ENCODE measurements at places on chromosomes 11 and 22.

GRCh38 chr11:115097796-115098408, 406.3 kb downstream of the CADM1 start:
- DNase-seq: no peak

- DNase-seq: peak; percentile 22
Observed at GRCh38 chr11:115198321-115198741, 305.9 kb downstream of the CADM1 start.

DNA sequence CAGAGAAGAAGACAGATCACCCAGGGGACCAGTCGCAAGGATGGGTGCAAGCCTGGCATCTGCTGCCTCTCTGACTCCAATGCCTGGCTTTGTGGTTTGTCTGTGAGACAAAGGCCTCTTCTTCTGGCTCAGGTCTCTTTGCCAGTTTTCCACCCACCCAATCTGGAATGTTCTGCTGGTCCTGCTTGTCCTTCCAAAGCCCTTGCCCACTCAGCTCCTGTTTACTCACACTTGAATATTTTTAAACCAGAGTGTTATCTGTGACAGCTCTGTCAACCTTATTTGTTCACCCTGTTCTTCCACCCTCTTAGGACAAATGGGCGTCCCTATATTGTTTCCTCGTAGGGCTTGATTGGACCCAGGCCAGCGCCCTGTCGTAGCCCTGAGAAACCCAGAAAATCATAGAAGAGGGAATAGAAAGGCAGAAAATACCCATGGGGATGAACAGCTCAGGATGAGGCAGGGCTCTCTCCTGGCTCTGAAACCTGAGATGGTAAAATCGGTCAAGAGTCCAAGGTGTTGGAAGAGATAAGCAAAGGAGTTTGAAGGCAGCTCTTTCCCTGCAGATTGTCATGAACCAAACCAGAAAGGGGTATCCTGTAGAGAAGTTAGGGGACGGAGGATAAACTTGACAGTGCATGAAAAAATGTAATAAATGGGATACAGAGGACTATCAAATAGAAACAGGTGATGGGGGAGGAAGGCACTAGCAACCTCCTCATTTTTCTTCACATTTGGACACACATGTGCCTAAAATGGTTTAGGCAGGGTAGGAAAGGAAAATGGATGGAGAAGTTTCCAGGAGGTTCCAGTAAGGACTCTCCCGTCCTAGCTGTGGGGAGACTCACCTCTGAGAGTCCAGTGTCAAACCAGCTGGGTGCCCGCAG, 651 bp downstream of the CRYAB start:
- DNase-seq: no peak

DNA sequence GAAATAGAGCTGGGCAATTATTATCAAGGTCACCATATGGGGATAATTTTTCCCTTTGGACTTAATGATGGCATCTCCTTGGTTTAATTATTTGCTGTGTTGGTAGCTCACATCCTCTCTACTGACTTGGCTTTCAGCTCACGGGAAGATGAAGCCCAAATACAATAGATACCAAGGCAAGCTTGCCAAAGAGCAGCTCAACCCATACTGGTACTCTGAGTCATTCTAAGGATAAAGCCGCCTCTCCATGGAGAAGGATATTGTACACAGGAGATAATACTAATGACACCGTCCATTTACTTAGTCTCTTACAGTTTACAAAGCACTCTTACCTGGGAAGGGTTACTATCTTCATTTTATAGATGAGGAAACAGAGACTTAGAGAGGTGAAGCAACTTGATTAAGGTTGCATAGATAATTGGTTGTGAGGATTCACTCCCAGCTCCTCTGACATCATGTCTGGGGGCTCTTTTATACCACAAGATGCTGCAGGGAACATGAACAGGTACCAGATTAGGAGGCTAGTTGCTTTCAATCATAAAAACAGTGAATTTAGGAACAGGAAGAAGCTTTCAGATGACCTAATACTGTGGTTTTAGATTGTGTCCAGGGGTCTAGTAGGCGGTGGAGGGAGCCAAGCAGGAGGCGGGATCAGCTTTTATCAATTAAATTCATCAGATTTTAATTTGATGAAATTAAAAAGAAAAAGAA, 48.3 kb upstream of the PICALM start:
- no peak for DNase-seq

- no peak for DNase-seq
Observed at GRCh38 chr11:10204021-10204420, 90.0 kb downstream of the SBF2 start.

DNA sequence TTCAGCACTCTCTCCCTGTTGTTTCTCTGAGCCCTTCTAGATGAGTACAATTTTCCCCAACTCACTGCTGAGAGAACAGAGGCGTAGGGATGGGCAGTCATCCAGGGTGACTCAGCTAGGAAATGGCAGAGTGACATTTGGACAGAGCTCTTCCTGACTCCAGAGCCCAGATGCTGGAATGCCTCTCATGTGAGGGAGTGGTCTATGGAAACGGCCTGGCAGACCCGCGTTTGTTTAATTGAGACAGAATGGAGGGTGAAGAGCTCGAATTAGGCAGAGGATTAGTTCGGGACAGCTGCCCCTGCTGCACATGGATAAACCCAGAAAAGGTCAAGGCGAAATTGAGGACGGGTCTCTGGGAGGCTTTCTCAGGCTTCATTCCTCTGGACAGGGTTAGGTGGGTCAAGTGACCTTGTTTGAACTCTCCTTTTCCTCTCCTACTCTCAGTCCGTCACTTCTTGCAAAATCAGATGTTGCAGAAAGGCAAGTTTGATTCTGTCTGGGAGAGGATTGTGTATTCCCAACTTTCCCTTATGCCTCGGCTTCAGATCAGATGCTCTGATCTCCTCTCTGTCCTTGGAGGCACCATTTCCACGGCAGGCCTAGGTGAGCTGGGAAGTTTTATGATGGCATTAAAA, 7.6 kb upstream of the LMO2 start:
- peak; percentile 65 for DNase-seq

DNA sequence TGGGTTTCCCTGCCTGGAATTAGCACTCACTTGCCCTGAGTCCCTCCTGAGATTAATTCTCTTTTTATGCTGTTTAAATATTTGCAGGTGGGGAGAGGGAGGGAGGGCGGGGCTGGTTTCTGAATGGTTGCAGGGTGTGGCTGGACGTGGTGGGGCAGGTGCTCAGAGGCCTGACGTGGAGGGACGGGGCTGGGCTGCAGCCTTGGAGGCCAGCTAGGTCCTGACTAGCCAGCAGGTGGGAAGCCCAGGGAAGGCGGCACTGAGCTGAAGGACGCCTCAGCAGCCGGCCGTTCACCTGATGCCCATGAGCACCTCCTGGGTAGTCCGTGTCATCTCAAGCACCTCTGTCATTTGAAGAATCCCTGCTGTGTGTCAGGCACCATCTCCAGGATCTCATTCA, 21.3 kb downstream of the SGSM1 start:
- no peak for DNase-seq

All from prostate gland (tissue), 2 donors.